ENCODE measurements at places on chromosomes 11 and 22.

DNA sequence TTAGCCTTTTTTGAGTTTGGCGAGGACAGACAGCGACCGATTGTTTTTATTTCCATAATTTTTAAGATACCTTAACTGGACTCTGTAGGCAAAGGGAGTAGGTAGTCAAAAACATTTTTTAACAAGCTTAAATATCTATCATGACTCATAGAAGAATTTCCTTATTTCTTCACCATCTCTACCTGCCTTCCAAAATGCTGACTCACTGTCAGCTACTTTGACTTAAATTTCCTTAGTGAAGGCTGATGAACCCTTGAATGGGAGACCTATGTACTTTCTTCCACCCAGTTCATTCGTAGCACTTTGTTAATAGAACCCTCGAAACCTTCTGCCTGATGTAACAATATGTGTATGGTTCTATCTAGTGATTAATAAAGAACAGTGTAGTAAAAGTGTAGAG is 1.1 kb upstream of the MTMR2 start:
- no peak for DNase-seq

DNA sequence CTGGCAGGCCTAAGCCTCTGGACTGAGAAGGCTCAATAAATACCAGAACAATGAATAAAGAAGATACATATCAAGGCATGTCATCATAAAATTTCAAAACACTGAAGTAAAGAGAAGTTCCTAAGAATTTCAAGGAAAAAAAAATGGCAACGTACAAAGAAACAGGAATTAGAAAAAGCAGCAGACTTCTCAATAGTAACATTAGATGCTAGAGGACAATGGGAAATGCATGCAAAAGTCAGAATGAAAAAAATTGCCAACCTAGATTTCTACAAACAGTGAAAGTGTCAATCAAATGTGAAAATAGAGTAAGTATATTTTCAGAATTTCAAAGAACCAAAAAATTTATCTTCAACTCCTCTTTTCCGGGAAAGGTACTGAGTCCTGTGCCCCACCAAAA is 125.0 kb downstream of the KCNC1 start:
- no peak for DNase-seq

DNA sequence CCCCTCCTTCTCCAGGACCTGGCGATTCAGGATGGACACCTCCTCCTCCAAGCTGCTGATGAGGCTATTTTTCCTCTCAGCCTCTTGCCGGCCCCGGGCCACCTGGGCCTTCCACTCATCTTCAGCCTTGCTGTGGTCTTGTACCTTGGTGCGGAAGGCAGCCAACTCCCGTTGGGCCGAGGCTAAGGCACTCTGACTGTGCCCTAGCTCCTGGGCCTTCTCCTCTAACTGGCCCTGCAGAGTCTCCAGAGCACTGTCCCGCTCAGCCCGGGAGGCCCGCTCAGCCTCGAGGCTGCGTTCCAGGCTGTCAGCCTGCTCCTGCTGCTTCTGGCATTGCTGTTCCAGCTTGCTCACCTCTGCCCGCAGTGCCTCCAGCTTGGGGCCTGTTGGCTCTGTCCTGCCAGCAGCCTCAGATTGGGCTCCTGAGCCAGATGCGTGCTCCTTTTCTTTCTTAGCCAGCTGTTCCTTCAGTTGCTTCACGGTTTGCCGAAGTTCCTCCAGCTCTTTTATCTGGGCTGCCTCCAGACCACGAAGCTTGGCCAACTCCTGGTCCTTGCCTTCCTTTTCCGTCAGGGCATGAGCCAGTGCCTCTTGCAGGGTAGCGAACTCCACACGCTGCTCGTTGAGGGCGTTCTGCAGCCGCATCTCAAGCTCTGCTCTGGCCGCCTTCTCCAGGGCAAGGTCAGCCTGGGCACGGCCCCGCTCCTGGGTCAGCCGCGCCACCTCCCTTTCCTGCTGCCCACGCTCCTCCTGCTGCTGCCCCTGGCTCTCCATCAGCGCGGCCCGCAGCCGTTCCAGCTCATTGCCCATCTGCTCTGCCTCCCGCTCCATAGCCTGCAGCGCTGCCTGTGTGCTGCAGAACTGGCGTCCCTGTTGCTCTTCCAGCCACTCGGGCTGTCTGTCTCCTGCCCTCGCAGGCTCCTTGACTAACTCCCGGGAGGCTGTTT is 15.3 kb downstream of the IL18BP start:
- no peak for DNase-seq

- DNase-seq, result no peak
Measured at GRCh38 chr11:119472856-119473222, 49.9 kb upstream of the THY1 start.

GRCh38 chr11:47144541-47144940 is 32.1 kb downstream of the ARFGAP2 start:
- DNase-seq, result no peak

GRCh38 chr11:58992489-58992888 is 53.2 kb downstream of the GLYATL1 start:
- DNase-seq, result no peak

GRCh38 chr11:15300341-15300740 is 185.6 kb downstream of the INSC start:
- no peak for DNase-seq

GRCh38 chr11:131982154-131982553 is 611.7 kb downstream of the NTM start:
- DNase-seq, result no peak

GRCh38 chr11:59208956-59209355 is 3.8 kb downstream of the MPEG1 start:
- DNase-seq, result no peak

DNA sequence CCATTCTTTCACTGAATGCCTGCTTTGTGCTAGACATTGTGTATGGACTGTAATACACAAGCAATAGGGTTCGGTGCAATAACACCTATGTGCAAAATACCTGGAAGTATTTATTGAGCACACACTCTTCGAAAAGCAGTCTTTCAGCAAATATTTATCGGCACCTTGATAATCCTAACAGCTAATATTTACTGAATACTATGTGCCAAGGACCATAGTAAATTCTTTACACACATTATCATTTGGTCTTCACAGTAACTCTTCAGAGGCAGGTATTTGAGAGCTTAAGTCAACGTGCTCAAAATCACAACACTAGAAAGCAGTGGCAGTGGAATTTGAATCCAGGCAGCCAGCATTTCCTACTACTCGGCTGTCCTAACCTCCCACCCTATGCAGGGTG is 2.2 kb downstream of the B3GNT6 start:
- DNase-seq, result no peak

DNA sequence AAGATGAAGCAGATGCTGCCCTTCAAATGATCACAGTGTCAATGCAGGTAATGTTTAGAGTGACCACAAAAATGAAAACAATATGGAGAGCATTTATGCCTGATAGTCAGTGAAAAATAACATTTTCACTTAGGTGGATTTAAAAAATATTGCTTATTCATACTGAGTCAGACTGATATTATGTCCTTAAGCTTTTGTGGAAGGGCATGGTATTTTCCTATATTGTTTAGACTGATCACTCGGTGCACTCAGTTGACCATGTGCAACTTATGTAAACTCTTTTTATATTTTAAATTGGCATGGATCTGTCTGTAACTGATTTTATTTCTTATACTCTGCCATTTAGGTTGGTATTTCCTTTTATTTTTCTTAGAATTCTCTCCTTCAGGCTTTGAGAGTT is 106.6 kb downstream of the DYNC2H1 start:
- no peak for DNase-seq

GRCh38 chr11:7609015-7609414 is 64.3 kb downstream of the CYB5R2 start:
- DNase-seq, result no peak

- DNase-seq, result no peak
Measured at GRCh38 chr22:46352691-46353386, 17.3 kb downstream of the TRMU start.

DNA sequence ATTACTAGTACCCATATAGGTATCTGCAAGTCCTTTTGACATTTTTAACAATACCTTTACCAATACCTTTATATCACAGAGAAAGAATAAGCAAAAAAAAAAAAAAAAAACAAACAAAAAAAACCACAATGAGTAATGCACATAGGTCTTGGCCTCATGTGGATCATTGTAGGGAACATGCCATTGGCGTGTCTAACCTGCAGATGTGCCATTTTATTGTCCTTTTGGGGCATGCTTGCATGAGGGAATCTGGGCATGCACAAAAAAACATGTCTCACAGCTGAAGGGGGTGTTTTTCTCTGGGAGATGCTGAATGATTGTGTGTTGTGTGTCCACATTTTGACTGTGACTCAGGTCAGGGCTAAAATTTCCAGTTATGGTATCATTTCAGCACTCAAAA is 361.6 kb downstream of the GUCY1A2 start:
- DNase-seq, result no peak

- DNase-seq, result no peak
Measured at GRCh38 chr11:70926543-70927201, 325.7 kb downstream of the SHANK2 start.

DNA sequence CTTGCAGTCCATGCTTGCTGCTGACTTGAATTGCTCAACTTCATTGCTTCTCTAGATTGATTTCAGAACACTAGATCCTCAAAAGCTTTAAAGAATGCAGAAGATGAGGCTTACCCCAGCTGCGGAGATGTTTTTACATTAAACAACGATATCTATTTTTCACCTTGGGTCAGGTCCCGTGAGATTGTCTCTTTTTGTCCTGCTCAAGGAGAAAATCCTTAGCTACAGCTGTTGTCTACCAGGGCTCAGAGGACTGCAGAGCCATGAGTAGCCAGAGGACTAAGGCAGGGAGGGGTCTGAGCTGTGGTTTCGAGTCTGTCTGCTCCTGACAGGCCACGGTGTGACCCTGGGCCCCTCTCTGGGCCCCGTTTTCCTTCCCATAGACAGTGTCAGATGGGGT is 51.4 kb downstream of the PKNOX2 start:
- no peak for DNase-seq

GRCh38 chr22:30383061-30383460 is 4.2 kb downstream of the RNF215 start:
- DNase-seq, result no peak

DNA sequence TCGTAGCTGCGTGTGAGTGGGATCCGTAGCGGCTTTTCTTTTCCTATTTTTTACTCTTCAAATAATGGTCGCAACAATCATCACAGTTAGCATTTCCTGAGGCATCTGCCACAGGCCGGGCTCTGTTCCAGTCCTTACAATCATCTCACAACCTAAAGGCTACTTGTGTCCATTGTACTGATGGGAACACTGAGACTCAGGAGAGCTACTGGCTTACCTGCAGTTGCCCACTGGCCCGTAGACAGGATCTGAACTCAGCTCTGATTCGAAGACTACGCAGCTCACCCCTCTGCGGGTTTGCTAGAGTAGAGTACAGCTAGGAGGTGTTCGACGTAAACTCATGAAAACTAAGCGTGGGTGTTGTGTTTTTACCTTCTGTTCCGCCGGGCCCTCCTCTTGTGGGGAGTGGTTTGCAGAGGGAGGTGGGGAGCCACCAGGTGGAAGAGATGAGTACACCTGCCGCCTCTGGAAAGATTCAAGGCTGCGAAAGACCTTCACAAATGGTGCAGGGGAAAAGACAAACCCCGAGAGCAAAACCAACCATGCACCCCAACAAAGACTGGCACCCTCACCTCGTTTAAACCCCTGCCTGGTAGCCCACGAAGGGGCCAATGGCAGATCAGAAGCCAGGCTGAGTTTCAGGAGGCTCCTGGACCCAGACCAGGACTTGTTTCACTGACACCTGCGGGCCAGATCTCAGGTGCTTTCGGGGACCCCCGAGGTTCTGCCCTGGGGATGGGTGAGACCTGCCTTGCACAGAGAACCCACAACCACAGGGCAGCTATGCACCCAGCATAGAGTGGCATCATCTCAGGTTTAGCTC is 18.3 kb upstream of the RFPL3 start:
- DNase-seq, result no peak

- no peak for DNase-seq
Measured at GRCh38 chr11:69400140-69400539, 81.3 kb upstream of the LINC01488 start.

GRCh38 chr22:28560046-28560742 is 119.4 kb downstream of the TTC28 start:
- DNase-seq, result no peak

Measured in Panc1 (cell line).